ENCODE measurements at places on chromosomes 7 and 10.

DNA sequence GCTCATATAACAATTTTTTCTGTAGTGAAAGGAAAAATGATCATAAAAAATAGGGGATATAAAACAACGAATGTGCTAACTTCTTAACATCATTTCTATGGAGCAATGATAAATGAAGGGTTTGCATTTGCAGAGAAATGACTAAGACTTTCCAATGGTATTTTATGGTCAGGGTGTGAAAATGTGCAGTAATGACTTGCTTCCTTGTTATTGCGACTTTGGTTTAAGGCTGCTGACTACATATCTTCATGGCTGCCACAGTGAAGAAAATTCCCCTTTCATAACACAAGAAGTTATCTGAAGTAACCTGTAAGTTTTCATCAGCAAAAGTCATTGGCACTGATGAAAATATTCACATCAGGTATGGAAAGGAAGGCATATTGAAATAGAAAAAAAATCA lies 166.1 kb upstream of the NRG3 start:
- no peak for DNase-seq

DNA sequence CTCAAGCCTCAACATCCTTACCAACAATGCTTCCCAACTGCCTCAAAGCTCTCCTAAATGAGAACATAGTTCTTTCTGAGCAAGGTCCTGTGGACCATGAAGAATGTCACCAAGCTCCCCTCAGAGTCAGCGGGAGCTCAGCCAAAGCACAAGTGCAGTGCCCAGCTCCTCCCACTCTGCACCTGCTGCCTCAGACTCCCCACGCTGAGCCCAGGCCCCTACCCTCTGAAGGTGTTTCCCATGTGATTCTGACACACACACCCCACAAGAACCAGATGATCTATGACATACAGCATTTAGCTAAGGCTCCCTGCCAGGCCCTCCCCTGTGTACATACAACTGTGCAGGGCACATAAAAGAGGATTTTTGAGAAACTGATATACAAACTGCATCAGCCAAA lies 19.2 kb downstream of the ERCC6 start:
- DNase-seq, result no peak

DNA sequence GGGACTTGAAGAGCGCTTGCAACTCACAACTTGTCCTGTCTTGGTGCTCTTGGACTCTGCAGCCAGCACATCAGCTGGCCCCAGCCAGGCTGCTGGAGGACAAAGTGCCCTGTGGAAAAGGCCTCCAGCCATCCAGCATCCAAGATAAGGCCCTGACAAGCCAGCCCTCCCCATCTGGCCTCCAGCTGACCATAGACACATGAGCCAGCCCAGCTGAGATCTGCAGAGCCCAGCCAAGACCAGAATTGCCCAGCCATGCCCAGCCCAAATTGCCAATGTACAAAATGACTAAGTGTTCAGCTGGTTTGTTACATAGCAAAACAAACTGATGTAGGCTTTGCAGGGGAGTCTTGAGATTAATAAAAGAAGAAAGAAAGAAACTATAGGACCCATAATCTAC lies 36.0 kb upstream of the FRMD4A start:
- DNase-seq, result no peak

DNA sequence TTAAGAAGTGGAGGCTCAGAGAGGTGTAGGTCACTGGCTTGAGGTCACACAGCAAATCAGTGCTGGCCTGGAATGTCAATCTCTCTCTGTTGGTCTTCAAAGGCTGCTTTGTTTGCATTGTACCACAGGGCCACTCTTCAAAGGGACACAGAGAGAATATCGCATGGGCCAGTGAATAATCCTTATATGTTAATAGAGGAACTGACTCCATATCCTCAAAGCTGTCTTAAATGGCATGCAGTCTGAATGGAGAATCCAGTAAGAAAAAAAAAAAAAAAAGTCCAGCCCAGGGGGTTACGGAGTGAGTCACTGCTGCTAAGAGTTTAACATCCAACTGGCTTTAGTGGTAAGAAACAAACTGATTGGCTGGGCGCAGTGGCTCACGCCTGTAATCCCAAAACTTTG lies 54.1 kb downstream of the NRAP start:
- no peak for DNase-seq

GRCh38 chr10:121110369-121110768 lies 259.2 kb downstream of the WDR11 start:
- DNase-seq, result no peak

DNA sequence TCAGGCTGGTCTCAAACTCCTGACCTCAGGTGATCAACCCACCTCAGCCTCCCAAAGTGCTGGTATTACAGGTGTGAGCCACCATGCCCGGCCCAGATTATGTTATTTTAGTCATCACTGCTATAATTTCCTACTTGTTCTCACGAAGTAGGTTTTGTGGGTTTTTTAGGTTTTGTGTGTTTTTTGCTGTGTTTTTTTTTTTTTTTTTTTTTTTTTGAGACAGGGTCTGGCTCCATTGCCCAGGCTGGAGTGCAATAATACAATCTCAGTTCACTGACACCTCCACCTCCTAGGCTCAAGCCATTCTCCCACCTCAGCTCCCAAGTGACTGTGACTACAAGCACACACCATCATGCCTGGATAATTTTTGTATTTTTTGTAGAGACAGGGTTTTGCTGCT lies 20.9 kb upstream of the ANAPC16 start:
- DNase-seq, result no peak

DNA sequence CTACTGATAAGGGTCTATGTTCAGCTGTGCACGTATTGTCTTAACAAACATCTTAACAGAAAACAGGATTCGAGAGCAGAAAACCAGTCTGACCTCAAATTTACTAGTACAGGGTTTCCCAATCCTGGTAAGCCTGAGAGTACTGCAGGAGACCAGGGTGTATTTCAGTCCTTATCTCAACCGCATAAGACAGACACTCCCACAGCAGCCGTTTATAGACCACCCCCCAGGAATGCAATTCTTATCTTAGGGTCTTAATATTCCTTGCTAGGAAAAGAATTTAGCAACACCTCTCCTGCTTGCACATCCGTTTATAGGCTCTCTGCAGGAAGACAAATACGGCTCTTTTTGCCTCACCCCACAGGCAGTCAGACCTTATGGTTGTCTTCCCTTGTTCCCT lies 277.3 kb downstream of the SDK1 start:
- no peak for DNase-seq

DNA sequence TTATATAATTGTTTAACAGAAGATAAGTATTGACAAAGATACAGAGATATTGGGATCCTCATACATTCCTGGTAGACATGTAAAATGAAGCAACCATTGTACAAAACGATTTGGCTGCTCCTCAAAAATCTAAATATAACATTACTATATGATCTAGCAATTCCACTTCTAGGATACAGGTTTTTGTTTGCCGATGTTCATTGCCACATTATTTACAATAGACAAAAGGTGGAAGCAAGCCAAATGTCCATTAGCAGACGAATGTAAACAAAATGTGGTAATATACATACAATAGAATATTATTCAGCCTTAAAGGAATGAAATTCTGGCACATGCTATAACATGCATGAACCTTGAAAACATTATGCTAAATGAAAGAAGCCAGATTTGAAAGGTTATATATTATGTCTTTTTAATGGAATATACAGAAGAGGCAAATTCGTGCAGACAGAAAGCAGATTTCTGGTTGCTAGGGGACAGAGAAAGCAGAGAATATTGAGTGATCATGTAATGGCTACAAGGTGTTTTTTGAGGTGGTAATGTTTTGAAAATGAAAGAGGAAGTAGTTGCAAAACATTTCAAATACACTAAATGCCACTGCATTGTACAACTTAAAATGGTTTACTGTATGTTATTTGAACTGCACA lies 44.9 kb downstream of the POLR1F start:
- DNase-seq, result no peak

GRCh38 chr10:69994262-69994661 lies 58.4 kb upstream of the MACROH2A2 start:
- no peak for DNase-seq

DNA sequence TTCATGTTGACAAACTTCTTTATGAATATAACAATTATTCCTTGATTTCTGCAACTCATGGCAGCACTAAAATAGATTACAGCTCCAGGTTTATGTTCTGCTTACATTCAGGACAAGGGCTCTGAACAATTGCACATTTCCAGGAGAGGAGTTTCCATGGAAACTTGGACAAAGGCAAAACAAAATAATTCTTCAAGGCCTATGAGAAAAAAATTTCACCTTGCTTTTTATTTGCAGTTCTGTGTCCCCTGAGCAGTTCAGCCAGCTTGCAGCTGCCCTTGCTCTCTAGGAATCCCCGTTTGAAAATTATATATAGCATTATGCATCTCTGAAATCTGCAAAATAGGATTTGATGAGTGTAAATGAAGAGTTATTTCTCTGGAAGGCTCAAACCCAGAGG lies 71.7 kb downstream of the ARL4A start:
- no peak for DNase-seq

GRCh38 chr7:100090527-100091410 lies 2.0 kb downstream of the COPS6 start:
- DNase-seq, result no peak

GRCh38 chr10:1189166-1190051 lies 133.2 kb downstream of the WDR37 start:
- no peak for DNase-seq

- no peak for DNase-seq
Measured at GRCh38 chr10:132489053-132489703, 48.4 kb upstream of the INPP5A start.

DNA sequence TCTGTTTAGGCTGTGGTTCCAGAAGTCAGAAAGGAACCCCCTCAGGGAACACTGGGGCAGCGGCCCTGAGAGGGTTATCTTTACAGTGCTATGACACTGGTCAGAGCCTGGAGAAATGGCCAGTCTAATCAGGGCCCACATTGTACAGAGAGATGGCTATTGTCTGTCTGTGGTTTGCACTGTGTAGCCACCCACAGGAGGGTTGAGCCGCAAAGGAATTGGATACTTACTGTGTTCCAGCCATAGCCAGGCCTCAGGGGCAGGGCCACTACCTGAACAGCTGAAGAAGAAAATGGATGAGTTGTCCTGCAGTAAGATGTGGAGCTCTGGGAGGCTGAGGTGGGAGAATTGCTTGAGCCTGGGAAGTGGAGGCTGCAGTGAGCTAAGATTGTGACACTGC lies 47.5 kb upstream of the PODXL start:
- no peak for DNase-seq

GRCh38 chr10:118723466-118723865 lies 31.3 kb downstream of the CACUL1 start:
- DNase-seq, result no peak

- DNase-seq, result no peak
Measured at GRCh38 chr10:18381679-18382078, 241.5 kb downstream of the CACNB2 start.

DNA sequence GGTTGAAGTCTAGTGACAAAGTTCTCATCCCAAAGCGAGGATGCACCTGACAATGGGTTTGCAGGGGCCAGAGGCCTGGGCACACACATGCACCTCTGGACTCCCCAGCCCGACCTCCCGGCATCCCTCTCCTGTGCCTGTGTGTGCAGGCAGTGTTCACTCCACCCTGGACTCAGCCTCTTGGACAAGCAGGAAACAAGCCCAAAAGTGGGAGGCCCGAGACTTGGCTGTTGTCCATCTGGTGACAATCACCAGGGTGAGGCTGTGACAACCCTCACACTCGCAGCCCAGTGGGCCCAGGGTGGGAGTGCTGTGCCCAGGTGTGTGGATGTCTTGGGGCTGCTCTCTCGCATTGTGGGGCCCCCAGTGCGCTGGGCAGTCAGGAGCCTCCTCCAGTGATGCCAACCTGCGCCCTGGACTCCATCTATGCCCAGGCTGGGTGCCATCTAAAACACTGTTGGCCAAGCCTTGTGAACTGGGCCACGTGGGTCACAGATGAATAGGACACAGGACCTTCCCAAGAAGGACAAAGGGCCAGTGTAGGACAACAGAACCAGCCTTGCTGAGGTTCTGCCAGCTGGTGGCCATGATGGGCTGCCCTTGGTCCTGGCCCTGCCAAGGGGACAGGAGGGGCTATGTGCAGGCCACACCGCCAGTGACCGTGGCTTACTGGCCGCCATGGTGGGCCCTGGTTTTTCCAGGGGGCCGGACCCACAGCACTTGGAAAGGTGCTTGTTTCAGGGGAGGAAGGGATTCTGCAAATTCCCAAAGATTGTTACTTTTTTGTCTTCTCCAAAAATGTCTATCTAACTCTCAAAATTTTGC lies 144.3 kb downstream of the TCERG1L start:
- no peak for DNase-seq

DNA sequence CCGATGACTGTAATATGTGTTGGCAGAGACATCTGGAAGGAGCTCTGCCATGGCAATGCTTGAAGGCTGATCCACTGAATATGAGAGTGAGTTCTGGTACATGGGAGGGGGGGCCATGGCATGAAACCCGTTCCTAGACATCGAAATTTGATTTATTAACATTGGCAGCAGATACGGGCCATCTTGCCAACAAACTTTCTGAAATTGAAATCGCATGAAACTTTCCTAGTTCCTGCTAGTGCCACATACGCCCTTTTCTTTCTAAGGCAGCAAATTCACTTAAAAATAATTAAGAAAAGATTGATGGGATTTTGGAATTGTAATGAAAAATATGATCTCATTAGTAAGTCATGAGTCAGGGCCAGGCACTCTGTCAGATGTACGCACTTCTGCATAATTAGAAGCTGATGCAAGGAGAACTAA lies 91.8 kb upstream of the KMT2C start:
- no peak for DNase-seq

- no peak for DNase-seq
Measured at GRCh38 chr10:46542567-46543465, 13.6 kb downstream of the GPRIN2 start.

DNA sequence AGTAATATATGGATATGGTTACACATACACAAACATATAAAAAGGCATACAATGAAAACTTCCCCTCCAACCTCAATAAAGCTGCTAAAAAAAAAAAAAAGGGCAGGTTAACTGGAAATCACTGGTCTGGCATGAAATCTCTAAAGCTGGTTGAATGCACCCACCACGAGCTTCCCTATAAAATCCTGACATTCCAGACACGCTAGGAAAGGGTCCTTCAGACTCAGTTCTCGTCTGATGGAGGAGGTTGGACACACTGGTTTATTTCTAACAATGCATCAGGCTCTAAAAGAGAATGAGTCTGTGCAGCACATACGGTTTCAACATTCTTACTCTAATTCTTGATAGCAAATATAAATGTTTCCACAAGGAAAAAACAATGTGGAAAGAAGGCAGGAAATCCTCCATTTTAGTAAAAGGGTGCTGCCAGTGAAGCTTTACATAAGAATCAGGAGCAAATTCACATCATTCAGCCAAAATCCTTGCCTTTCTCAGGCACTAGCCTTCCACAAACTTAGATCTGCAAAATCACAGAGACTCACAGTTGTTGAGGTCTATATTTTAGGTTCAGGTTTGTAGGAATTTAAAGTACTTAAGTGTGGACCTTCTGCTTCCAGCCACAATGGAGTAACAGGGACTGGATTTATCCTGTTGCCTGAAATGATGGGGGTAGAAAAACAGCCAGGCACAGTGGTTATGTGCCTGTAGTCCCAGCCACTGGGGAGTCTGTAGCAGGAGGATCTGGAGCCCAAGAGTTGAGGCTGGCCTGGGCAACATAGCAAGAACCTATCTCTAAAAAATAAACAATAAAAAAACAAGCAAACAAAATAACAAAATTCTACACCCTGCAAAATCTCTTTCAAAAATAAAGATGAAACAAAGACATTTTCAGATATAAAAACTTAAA lies 73.5 kb downstream of the CYTH3 start:
- DNase-seq, result no peak

Measured in T-cell (primary cell).